A549 treated with dexamethasone at 1 μM for 4 hours (cell line): ENCODE measurements at places on chromosomes 12 and 14. TPM values are rescaled to one million over a fixed set of nuclear protein-coding genes. Genes with fewer than 3 reads are reported as not detected.

The GDF3 gene
- total RNA-seq = not detected in 5 replicates

The RERGL gene
- total RNA-seq = not detected in 5 replicates

The HOXC13 gene
- 24.6 to 37.6 TPM (median 28.1 TPM) in 5 replicates for total RNA-seq

The CLEC2D gene
- 0.32 to 0.97 TPM (median 0.50 TPM) in 5 replicates for total RNA-seq

The KRT78 gene
- 0.12 to 0.36 TPM (median 0.19 TPM) in 4 of 5 replicates, not detected in the other for total RNA-seq

The PKP2 gene
- total RNA-seq = 9.0 to 10.9 TPM (median 9.3 TPM) in 5 replicates

The FAR2 gene
- 0.11 to 0.20 TPM (median 0.17 TPM) in 3 of 5 replicates, not detected in the others for total RNA-seq

The PLBD1 gene
- 3.9 to 6.3 TPM (median 4.8 TPM) in 5 replicates for total RNA-seq

The KLHL33 gene
- 0.01 TPM in 1 of 5 replicates, not detected in the others for total RNA-seq

The GOLGA5 gene
- total RNA-seq = 25.1 to 30.9 TPM (median 29.1 TPM) in 5 replicates

The POTEM gene
- total RNA-seq = not detected in 5 replicates

The C12orf60 gene
- total RNA-seq = 1.3 to 2.1 TPM (median 1.5 TPM) in 5 replicates

The FAM222A gene
- total RNA-seq = 3.3 to 7.0 TPM (median 5.8 TPM) in 5 replicates

The TDRD9 gene
- total RNA-seq = 0.15 to 0.34 TPM (median 0.23 TPM) in 5 replicates

The RGS6 gene
- total RNA-seq = 0.04 TPM in 1 of 5 replicates, not detected in the others

The IL22 gene
- not detected in 5 replicates for total RNA-seq

The TRIM9 gene
- 9.3 to 17.1 TPM (median 15.5 TPM) in 5 replicates for total RNA-seq

The SLC17A8 gene
- 0.05 to 0.06 TPM in 2 of 5 replicates, not detected in the others for total RNA-seq

The SLC16A7 gene
- 0.05 to 0.28 TPM (median 0.19 TPM) in 5 replicates for total RNA-seq

The SDR9C7 gene
- 0.05 to 0.08 TPM (median 0.07 TPM) in 4 of 5 replicates, not detected in the other for total RNA-seq

The WSB2 gene
- total RNA-seq = 55.6 to 74.5 TPM (median 68.5 TPM) in 5 replicates

The RILPL1 gene
- total RNA-seq = 8.8 to 15.1 TPM (median 12.5 TPM) in 5 replicates

The ITPK1 gene
- 48.4 to 66.8 TPM (median 65.1 TPM) in 5 replicates for total RNA-seq

The KRT2 gene
- not detected in 5 replicates for total RNA-seq

The IFNG-AS1 gene
- not detected in 5 replicates for total RNA-seq

The SMOC1 gene
- 16.6 to 23.1 TPM (median 18.1 TPM) in 5 replicates for total RNA-seq

The CLEC12A gene
- total RNA-seq = not detected in 5 replicates

The NANOG gene
- total RNA-seq = 0.05 to 0.08 TPM (median 0.06 TPM) in 4 of 5 replicates, not detected in the other

The RND1 gene
- total RNA-seq = 2.6 to 4.7 TPM (median 3.1 TPM) in 5 replicates

The KLHDC1 gene
- 0.23 to 0.48 TPM (median 0.41 TPM) in 5 replicates for total RNA-seq

The LAG3 gene
- total RNA-seq = 0.56 to 1.7 TPM (median 1.3 TPM) in 5 replicates

The CMTM5 gene
- not detected in 5 replicates for total RNA-seq

The JPH4 gene
- 0.07 to 0.14 TPM (median 0.13 TPM) in 5 replicates for total RNA-seq

The FOXG1 gene
- 0.15 to 0.25 TPM (median 0.23 TPM) in 5 replicates for total RNA-seq

The MMP19 gene
- total RNA-seq = 0.29 to 0.45 TPM (median 0.32 TPM) in 5 replicates

The MYH6 gene
- total RNA-seq = 0.05 to 0.15 TPM (median 0.12 TPM) in 5 replicates

The MMP17 gene
- 6.5 to 12.1 TPM (median 11.2 TPM) in 5 replicates for total RNA-seq

The GALNT16 gene
- 2.4 to 3.3 TPM (median 3.1 TPM) in 5 replicates for total RNA-seq

The CD9 gene
- total RNA-seq = 217 to 265 TPM (median 241 TPM) in 5 replicates

The HOXC6 gene
- total RNA-seq = 3.9 to 5.6 TPM (median 4.8 TPM) in 5 replicates

The KLRD1 gene
- not detected in 5 replicates for total RNA-seq

The CRADD gene
- 8.8 to 13.3 TPM (median 9.2 TPM) in 5 replicates for total RNA-seq
